ENCODE measurements at places on chromosomes 1 and 21.

DNA sequence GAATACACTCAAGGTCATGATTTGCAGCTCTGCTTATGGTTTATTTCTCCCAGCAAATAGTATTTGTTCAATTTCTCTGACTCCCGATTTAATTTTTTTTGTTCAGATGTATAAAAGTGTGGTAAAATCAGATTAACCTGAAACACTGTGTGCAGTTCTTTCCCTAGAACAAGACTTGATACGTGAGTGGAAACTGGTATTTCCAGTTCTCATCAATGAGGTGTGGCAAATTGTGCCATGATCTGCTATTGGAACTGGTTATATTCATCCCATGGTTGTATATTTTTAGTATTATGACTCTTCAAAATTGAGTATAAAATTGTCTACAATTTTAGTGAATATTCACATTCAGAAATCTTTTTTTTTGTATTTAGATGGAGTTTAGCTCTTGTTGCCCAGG, 76.8 kb upstream of the IVNS1ABP start:
- DNase-seq = peak; percentile 31

- DNase-seq = peak; percentile 63
Measured at GRCh38 chr1:159891275-159892157, 8.4 kb downstream of the CFAP45 start.

DNA sequence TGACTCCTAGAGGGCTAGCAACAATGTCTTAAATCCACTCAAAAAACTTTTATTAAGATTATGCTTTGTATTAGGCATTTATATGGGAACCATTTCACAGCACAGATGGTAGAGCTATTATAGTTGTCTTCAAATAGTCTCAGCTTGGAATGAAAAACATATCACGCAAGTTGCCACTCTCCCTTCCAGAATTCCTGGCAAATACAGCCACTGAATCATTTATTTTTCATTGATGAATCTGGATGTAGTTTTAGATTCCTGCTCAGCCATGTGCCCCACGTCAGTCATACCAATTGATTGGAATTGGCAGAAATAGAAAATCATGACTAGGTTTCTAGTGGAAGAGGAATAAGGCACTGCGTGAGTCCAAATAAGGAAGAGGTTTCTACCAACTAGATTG, 165.2 kb downstream of the PLA2G4A start:
- DNase-seq = no peak

DNA sequence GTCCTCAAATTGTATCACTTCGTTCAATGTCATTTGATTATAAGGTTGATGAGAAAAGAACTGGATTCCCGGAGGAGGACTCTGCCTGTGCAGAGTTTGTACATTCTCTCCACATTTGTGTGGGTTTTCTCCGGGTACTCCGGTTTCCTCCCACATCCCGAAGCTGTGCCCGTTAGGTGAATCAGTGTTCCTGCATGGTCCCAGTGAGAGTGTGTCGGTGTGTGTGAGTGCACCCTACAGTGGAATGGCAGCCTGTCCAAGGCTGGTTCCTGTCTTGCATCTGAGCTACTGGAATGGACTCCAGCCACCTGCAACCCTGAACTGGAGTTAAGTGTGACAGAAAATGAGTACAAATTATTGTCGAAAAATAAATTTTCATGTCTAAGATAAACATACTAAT, 92.2 kb upstream of the KCTD3 start:
- DNase-seq = peak; percentile 87

GRCh38 chr1:223650465-223650864, 15.0 kb downstream of the CAPN8 start:
- no peak for DNase-seq

DNA sequence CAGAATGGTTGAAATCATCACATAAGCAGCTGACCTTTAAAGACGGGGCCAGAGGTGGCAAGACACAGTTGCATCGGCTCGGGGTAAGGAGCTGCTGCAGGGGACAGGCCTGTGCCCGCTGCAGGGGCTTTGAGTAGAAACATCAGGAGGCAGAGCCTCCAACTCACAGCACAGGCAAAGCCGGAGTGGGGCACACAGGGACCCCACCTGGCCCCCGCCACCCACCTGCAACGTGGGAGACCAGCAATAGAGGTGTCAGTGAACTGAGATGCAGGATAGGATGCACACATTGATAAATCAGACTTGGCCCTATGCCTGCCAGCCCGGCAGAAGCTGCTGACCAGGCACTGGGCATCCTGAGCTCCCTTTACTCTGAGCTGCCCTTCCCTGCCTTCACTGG, 257.2 kb downstream of the NPHP4 start:
- no peak for DNase-seq

DNA sequence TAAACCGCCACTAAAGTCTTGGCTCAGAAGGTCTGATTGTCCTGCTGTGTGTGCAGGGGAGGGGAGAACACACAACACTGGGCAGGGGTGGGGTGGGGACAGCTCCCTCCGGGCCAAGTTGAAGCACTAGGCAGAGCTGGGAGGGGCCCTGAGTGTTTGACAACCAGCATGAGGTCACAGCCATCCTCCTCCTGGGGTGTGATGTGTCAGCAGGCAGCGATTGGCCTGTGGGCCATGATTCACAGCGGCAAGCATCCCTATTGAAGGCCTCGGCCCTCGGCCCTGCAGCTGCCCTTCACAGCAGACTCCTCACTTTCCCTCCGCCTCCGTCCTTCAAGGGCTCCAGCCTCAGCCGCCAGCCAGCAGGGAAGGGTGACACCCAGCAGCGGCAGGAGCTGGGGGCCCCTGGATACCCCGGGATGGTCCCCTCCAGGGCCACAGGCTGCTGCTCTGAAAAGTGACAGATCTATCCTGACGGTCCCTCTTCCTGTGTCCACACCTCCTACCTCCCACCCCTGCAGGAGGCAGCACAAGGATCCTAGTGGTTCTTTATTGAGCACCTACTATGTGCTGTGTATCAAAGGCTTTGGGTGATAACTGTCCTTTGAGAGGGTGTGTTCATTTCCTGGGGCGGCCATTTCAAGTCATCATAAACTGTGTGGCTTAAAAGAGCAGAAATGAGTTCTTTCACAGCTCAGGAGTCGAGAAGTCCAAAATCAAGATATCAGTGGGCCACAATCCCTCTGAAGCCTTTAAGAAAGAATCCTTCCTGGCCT, 66.0 kb upstream of the SLC25A33 start:
- DNase-seq = no peak
